ENCODE measurements at places on chromosomes 13 and 19.

- no peak for DNase-seq
Observed at GRCh38 chr19:50430888-50431342, 1.8 kb upstream of the MYBPC2 start.

- DNase-seq = no peak
Observed at GRCh38 chr13:74682746-74683145, 548.5 kb upstream of the KLF12 start.

DNA sequence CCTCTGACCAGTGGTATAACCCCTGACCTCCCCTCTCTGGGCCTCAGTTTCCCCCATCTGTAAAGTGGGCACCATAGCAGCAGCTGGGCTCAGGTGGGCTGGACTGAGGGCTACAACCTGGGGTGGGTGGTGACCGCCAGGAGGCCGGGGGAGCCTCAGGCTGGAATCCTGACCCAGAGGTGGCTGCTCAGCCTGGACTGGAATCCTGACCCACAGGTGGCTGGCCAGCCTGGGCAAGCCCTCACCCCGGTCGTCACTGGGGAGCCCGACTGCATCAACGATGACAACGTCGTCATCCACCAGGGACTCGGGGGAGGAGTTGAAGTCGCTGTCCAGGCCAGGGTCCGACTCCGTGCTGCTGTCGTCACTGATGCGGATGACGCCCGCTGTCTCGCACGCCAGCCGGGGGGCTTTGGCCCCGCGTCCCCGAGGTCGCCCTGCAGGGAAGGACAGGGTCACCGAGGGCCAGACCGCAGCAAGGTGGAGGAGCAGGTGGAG lies 10.2 kb downstream of the GPX4 start:
- DNase-seq = no peak

- DNase-seq = no peak
Observed at GRCh38 chr13:33193428-33193974, 92.1 kb downstream of the STARD13 start.

DNA sequence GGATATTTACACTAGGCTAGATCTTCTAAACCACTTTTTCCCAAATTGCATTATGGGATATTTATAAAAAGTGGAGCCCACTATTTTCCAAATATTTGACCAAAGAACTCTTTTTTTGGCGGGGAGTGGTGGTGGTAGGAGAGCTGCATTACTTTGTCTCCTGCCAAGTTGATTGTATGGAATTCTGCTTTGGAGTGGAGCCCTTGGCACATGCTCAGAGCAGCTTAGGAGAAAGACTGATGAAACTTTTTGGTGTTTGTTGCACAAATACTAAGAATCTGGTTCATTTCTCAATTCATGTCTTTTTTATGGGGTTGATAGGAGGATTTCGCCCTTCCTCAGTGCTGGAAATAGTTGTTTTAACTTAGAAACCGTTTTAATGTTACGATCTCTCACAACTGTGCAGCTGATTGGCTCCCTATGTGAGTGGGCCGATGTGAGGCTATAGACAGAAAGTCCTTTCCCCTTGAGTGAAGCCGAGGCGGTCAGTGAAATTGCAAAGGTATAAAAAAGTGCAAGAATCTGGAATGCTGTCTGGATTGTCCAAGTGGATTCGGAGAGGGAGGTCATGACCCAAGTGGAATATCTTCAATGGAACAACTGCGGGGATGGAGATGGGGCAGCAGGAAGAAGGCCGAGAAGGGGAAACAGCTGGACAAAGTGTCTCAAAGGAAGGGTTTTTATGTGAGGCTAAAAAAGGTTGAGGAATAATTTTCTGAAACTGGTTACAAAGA lies 415.9 kb downstream of the FGF9 start:
- DNase-seq = no peak

GRCh38 chr13:80133631-80134261 lies 207.2 kb downstream of the SPRY2 start:
- no peak for DNase-seq

- DNase-seq = no peak
Observed at GRCh38 chr19:15287496-15287895, 44.8 kb downstream of the BRD4 start.

GRCh38 chr19:43782689-43783231 lies 2.0 kb upstream of the KCNN4 start:
- no peak for DNase-seq

DNA sequence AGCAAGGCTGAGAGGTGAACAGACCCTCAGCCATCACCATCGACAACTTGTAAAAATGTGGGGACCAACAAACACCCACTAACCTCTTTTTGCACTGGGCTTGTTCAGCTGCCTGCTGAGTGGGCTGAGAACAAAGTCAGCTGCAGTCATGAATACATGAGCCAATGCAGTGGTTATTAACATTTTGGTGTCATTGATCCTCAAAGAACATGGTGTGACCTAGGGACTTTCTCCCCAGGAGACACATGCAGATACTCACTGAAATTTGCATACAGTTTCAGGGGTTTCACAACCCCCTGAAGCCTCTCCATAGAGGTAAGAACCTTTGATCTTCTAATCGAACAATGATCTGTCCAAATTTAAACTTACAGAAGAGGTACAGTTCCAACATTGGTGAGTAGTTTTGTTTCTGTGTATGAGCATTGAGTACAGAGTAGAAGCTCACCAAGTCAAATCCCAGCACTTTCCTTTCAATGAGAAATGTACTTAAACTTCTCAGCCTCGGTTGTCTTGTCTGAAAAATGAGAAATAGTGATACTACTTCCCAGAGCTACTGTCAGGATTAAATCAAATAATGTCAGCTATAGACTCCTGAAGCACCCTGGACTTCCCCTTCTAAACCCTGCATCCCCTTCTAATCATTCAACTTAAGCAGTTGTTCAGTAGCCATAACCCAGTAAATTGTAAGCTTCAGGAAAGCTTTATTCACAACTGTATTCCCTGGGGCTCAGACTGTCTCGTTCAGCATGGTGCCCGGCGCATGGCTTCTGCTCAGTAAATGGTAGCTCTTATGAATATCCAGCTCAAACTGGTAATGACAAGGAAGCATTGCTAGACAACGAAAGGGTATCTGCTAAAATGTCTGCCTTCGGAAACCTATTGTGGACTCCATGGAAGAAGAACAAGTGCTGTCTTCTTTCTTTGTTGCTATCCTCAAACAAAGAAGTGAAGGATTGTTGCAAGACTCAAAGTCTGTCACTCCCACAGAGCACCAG lies 148.7 kb downstream of the FOXO1 start:
- DNase-seq = no peak

GRCh38 chr19:39927524-39928356 lies 6.7 kb downstream of the FCGBP start:
- no peak for DNase-seq

GRCh38 chr13:114130131-114130836 lies 2.1 kb downstream of the RASA3 start:
- no peak for DNase-seq

DNA sequence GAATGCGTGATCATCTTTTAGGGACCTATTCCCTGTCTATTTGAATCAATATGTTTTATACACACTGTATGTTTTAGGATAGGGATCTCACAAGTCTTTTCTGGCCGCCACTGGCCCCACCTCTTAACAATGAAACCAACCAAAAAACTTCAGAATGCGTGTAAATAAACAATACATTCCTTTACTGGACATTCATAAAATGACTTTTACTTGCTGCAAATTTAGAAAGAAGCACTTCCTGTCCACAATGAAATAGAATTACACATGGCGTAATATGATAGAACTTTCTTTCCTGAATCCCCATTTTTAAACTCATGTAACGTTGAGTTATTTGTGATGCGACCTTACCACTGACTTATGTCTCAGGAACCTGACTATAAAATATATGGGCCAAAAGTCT lies 233.6 kb downstream of the SLITRK6 start:
- DNase-seq = no peak

DNA sequence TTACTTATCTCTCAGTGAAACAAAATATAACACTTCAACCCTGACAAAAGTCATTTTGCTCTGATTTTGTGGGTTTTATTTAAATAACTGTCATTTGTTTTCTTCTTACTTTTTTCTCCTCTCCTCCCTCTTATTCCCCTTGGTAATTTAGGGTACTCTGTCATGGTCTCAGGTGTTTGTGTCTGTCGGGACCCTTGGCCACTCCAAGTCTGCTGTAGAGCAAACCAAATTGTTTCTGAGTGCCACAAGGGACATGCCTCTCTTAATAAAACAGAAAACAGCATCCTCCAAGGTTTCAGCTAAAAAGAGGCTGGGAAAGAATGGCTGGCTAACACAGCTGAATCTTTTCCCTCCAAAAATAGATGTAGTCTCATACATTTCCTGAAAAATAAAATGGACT lies 573.1 kb upstream of the KLF12 start:
- no peak for DNase-seq

- DNase-seq = no peak
Observed at GRCh38 chr19:40702337-40703012, 12.0 kb upstream of the NUMBL start.

DNA sequence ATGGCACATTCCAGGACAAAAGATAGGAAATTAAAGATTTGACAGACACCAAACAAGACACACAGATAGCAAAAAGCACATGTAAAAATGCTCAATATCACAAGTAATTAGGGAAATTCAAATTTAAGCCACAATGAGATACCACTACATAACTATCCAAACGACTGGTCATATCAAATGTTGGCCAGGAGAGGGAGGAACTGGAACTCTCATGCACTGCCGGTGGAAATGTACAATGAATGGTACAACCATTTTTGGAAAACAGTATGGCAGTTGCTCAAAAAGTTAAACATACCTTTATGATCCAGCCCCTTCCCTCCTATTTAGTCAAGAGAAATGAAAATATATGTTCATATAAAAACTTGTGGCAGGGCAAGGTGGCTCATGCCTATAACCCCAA lies 36.8 kb upstream of the CYP2S1 start:
- no peak for DNase-seq

- no peak for DNase-seq
Observed at GRCh38 chr13:25587326-25587980, 215.7 kb downstream of the ATP8A2 start.

GRCh38 chr19:33797802-33798671 lies 1.4 kb downstream of the KCTD15 start:
- DNase-seq = peak; percentile 79

GRCh38 chr19:33295621-33296487 lies 6.5 kb downstream of the CEBPA start:
- DNase-seq = no peak

DNA sequence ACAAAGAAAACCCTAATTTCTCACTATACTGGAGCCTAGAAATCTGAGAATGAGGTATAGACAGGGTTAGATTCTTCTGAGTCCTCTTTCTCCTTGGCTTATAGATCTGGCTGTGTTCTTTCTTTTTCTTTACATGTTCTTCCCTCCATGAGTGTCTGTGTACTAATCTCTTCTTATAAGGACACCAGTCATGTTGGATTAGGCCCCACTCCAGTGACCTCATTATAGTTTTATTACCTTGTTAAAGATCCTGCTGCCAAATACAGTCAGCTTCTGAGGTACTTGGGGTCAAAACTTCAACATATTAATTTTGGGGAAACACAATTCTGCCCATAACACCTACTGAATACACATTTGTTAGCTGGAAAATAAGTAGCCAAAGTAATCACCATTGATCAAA lies 302.6 kb downstream of the PCDH9 start:
- no peak for DNase-seq
